ENCODE measurements at places on chromosomes 3 and 15. TPM values are rescaled to one million over a fixed set of nuclear protein-coding genes. Genes with fewer than 3 reads are reported as not detected.

The UBA3 gene
- 95.1 TPM for total RNA-seq

The LRRC31 gene
- 5.5 TPM for total RNA-seq

GRCh38 chr15:78054966-78055365, 22.5 kb downstream of the TBC1D2B start:
- no peaks in the 10 kb centered on the region for H3K27me3 ChIP-seq
- H3K27ac ChIP-seq: no peak overlapping the region
- H3K4me3 ChIP-seq: no peak overlapping the region
- H3K4me1 ChIP-seq: peaks cover 86% of the 10 kb centered on the region
- H3K36me3 ChIP-seq: peaks cover 19% of the 10 kb centered on the region

DNA sequence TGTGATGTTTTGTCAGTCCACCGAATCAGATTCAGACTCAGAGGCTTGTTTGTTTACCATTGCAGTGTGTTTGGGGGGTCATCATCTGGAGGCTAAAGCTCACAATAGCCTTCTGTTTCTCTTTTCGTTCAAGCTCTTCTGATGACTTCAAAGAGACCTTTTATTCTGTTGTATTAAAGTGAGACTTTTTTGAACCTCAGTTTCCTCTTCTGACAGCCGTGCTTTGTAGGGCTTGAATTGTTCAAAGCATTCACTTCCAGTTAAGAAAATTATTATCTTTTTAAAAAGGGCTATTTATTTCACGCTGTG, 1.3 kb downstream of the PXK start:
- H3K36me3 ChIP-seq: no peaks in the 10 kb centered on the region
- H3K27me3 ChIP-seq: no peaks in the 10 kb centered on the region
- peak overlapping the region; percentile 89 for H3K4me3 ChIP-seq
- no peak overlapping the region for H3K27ac ChIP-seq
- no peak for DNase-seq
- H3K4me1 ChIP-seq: peaks cover 21% of the 10 kb centered on the region

The AHSG gene
- total RNA-seq: not detected

DNA sequence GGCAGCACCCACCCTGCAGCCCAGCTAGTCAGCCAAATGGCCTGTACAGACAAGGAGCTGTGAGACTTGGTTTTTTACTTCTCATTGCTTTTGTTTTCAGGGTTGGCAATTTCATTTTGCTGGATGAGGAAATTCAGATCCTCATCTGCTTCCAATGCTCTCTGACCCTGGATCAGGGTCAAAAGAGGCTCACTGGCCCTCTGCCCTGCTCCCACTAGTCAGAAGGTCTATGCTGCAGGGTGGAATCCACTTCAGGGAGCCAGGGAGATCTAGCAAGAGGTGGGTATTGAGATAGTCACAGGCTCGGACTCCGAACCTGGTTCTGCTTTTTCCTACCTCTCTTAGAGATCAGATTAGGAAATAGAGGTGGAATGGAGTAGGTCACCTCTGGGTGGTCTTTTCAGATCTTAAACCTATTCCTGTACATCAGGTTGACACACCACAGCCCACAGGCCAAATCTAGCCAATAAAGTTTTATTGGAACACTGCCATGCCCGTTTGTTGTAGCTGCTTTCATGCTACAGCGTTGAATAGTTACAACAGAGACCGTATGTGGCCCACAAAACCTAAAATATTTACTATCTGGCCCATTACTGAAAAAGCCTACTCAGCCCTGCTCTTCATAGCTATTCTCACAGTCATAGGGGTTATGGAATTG, 26.4 kb upstream of the GLCE start:
- no peak for DNase-seq
- no peak overlapping the region for H3K27ac ChIP-seq
- no peaks in the 10 kb centered on the region for H3K27me3 ChIP-seq
- H3K36me3 ChIP-seq: no peaks in the 10 kb centered on the region
- H3K4me1 ChIP-seq: no peaks in the 10 kb centered on the region

DNA sequence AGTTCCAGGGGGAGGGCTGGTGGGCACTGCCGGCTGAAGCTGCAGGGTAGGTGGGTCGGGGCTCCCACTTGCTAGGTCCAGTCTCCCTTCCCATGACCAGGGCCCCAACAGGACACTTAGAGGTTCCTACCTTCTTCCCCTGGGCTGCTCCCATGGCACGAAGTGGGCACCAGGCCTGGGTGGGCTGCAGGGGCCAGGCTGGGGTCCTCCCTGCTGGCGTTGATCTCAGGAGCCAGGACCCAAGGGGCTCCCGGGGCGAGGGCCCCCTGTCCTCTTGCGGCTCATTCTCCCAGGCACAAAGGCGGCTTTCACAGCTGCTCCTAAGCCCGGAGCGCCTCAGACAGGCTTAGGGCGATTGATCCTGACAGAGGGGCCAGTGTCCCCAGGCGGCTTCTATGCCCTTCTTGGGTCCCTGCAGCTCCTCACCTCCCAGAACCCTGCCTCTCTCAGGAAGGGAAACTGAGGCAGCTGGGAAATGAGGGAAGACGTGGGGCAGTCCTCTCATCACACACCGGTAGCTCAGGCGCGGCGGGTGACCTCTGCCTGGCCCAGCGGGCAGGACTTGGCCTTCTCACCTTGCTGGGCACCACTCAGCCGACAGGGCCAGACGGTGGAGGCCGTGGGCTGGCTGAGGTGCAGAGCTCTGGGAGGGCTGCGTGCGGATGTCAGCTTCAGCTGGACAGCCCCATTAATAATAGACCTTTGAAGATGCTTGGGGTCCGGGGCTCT, 39.6 kb downstream of the FAM3D start:
- no peaks in the 10 kb centered on the region for H3K27me3 ChIP-seq
- no peaks in the 10 kb centered on the region for H3K36me3 ChIP-seq
- DNase-seq: no peak
- H3K27ac ChIP-seq: peak overlapping the region; percentile 72
- H3K4me3 ChIP-seq: no peak overlapping the region

The C2CD4A gene
- 3.0 TPM for total RNA-seq

DNA sequence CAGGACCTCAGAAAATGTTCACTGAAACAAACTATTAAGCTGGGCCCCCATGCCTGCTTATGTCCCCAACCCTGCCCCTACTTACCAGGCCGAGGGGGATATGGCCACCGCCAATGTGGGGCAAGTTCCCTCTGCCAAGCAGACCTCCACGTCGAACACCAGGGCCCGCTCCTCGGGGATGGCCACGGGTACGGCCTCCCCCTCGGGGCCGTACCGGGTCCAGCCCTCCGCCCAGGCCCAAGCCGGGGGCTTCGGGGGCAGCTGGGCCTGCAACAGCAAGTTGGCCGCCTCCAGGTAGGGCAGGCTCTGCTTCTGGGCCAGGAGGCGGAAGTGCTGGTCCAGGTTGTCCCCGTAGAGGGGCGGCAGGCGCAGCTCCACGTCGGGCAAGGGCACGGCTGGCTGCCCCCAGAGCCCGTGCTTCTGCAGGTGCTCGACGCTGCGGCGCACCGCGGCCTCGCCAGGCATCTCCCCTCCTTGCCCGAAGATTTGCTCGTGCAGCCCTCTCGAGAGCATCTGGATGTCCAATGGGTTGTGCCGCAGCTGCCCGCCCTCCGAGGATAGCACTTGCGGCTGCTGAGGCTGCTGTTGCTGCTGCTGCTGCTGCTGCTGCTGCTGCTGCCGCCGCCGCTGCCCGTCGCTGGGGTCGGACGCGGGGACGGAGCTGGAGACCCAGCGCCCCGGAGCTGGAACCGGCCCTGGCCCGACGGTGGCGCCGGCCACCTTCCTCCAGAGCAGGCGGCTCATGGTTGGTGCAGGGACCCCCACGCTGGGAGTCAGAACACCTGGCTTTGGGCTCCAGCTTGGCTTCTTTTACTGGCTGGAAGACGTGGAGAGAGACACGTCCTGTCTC, 1.4 kb downstream of the POLG start:
- no peak overlapping the region for H3K27ac ChIP-seq
- H3K27me3 ChIP-seq: no peaks in the 10 kb centered on the region
- peak overlapping the region; percentile 95 for H3K4me3 ChIP-seq
- peaks cover 54% of the 10 kb centered on the region for H3K36me3 ChIP-seq

- H3K36me3 ChIP-seq: no peaks in the 10 kb centered on the region
- DNase-seq: no peak
- no peak overlapping the region for H3K27ac ChIP-seq
- peaks cover 14% of the 10 kb centered on the region for H3K4me1 ChIP-seq
These were observed 452 bp downstream of the TMEM158 start for GRCh38 chr3:45225465-45226205.

Measured in stomach (tissue), 19 donors.